ENCODE measurements at places on chromosomes 11 and 22. TPM values are rescaled to one million over a fixed set of nuclear protein-coding genes. Genes with fewer than 3 reads are reported as not detected.

The SLC22A9 gene
- 138 TPM for total RNA-seq

The SCN3B gene
- 0.05 TPM for total RNA-seq

The MN1 gene
- 0.33 TPM for total RNA-seq

The VPREB1 gene
- 1.1 TPM for total RNA-seq

The KRTAP5-1 gene
- not detected for total RNA-seq

The ZFTA gene
- 8.4 TPM for total RNA-seq

The ART1 gene
- not detected for total RNA-seq

The SMIM35 gene
- not detected for total RNA-seq

The PGA5 gene
- total RNA-seq: not detected

The APOBEC3G gene
- total RNA-seq: 3.3 TPM

The OR2AT4 gene
- total RNA-seq: not detected

The DNAJB13 gene
- not detected for total RNA-seq

The PHETA2 gene
- 5.1 TPM for total RNA-seq

The YPEL4 gene
- 0.08 TPM for total RNA-seq

The MUC5AC gene
- total RNA-seq: not detected

The KCNC1 gene
- not detected for total RNA-seq

The HTATIP2 gene
- total RNA-seq: 16.5 TPM

The OR2D2 gene
- total RNA-seq: not detected

The KCNJ11 gene
- total RNA-seq: 0.75 TPM

The SOX6 gene
- total RNA-seq: 111 TPM

The CNTN5 gene
- total RNA-seq: 0.08 TPM

The MYEOV gene
- 0.79 TPM for total RNA-seq

The CCDC86 gene
- 5.2 TPM for total RNA-seq

The OR8D4 gene
- not detected for total RNA-seq

The CECR2 gene
- total RNA-seq: 2.1 TPM

The KRTAP5-4 gene
- total RNA-seq: not detected

The APOA4 gene
- total RNA-seq: 171 TPM

The MFNG gene
- 7.9 TPM for total RNA-seq

The GLB1L3 gene
- not detected for total RNA-seq

The SLC22A12 gene
- total RNA-seq: not detected

The UPK3A gene
- 0.42 TPM for total RNA-seq

The ATXN10 gene
- 100 TPM for total RNA-seq

The ADM gene
- total RNA-seq: 12.8 TPM

The SVIP gene
- total RNA-seq: 2.7 TPM

The GAL gene
- total RNA-seq: 0.47 TPM

The BTG4 gene
- total RNA-seq: not detected

The IGLL1 gene
- total RNA-seq: not detected

The CBLIF gene
- not detected for total RNA-seq

The CHORDC1 gene
- total RNA-seq: 39.5 TPM

The SCN4B gene
- 0.67 TPM for total RNA-seq

The CELSR1 gene
- total RNA-seq: 1.6 TPM

The SEPTIN3 gene
- total RNA-seq: not detected

The GRIK4 gene
- total RNA-seq: 0.05 TPM

The SLC25A17 gene
- total RNA-seq: 7.3 TPM

The DNAJC24 gene
- 6.2 TPM for total RNA-seq

The SGSM1 gene
- total RNA-seq: 0.25 TPM

The RTN4RL2 gene
- total RNA-seq: 0.89 TPM

The LDHAL6A gene
- total RNA-seq: not detected

The BIRC3 gene
- 1.4 TPM for total RNA-seq

The JHY gene
- total RNA-seq: 0.25 TPM

The SAAL1 gene
- total RNA-seq: 5.6 TPM

Data from liver (tissue), 10 donors.